ENCODE measurements at places on chromosomes 6 and 20.
A peak's percentile ranks its signal among the peaks of the same experiment; 100 is the strongest.

GRCh38 chr20:50745634-50746137 is 14.3 kb downstream of the PARD6B start:
- no peak for DNase-seq

DNA sequence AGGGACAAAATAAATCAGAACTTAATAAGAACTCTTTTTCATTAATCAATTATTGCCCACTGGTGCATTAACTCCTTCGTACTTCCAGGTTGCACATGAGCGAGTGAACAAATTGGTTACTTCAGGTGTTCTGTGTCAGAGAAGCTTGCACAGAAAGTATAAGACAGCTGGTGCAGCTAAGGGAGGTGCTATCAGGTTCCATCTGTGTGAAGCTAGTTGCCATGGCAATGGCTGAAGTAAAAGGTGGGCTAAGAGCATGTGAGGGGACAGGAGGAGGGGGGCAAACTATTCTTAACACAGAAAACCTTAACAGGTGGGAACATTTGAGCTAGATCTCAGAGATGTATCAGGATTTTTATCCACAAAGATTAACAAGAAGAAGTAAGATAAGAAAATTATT is 81.6 kb downstream of the MANEA start:
- no peak for DNase-seq

DNA sequence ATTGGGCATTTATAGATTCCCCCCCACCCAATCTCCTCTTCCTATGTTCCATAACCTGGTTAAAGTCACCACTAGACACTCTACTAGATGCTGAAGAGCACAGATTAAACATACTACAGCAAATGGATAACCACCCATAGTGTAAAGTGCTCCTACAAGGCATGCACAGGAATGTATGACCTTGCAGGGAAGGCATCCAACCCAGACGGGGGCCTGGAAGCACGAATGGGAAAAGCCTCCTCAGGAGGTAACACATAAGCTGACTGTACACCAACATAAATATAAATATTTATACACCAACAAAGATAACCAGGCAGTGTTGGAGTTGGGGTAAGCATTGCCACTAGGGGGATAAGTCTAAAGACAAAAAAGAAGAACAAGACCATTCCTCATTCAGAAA is 691.7 kb downstream of the GRIK2 start:
- no peak for DNase-seq

DNA sequence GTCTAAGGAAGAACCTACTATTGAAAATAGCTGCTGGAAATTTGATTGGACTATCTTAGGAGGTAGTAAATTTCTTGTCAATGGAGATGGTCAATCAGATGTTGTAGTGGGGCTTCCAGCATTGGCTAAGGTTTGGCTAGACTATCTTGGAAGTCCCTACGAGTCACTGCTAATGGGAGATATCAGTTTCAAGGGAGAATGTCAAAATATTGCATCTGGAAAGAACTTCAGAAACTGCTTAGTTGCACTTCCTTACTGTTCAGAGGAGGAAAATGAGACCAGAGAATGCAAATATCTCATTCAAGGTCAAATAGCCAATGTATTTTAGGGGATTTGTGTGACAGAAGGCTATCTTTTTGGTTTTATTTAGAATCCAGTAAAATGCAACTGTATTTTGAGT is 53.5 kb upstream of the CCN2 start:
- no peak for DNase-seq

GRCh38 chr20:56626367-56627121 is 2.6 kb upstream of the TFAP2C start:
- no peak for DNase-seq

DNA sequence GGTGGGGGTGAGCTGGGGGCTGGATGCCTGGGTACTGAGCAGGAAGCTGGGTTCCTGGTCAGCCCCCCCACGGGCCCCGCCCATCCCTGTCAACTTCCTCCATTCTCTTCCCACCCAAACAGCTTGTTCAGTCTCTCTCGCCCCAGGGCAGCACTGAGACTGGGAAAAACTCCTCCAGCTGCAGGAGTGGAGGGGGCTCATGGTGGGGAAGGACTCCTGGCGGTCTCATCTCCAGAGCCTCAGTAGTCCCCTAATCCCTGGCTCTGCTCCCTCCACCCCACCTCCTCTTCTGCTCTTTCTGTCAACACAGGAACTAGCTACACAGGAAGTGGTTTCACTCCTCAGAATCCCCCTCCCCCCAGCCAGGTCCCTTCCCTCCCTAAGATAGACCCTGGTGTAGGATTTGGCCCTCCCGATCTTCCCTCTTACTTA is at the start of gene GPSM3:
Gene GPSM3, minus strand, starts transcription at position 36 of the 432 bp plus-strand sequence. CDS start 130 bp downstream, outside the sequence.
- DNase-seq = no peak

DNA sequence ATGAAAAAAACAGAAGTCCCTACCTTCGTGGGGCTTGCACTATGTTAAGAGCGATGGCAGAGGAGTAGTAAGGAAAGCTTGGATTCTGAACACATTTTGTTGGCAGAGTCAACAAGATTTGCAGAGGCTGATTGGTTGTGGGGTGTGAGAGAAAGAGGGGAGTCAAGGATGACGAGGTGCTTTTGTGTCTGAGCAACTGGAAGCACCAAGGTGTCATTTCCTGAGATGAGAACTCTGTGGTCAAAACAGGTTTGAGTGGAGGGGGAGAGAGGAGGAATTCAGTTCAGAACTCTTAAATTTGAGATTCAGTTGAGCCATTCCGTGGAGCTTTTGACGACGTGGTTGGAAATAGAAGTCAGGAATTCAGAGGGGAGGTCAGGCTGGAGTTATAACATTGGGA is 3.5 kb downstream of the OCSTAMP start:
- DNase-seq = no peak

- no peak for DNase-seq
Measured at GRCh38 chr20:39538317-39538716, 576.2 kb downstream of the DHX35 start.

DNA sequence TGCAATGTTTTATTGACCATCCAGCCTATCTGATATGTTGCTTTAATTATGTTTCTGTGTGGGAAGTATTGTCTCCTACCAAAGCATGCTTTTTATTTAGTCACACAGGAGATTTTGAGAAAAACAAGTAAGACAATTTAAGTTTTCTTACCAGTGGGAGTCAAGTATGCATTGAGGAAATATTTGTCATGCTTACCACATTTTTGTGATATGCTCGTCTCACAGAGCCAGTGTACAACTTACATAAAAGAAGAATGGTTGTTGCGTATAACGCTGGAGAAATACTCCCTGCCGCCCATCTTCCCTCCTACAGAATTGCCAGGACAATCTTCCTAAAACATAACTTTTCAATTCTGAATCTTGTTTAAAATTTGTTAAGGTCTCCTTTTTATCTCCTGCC is 37.1 kb upstream of the FILIP1 start:
- no peak for DNase-seq

GRCh38 chr6:17729223-17730077 is 22.7 kb upstream of the NUP153 start:
- no peak for DNase-seq

GRCh38 chr20:41483553-41483930 is 116.9 kb upstream of the EMILIN3 start:
- DNase-seq = no peak

DNA sequence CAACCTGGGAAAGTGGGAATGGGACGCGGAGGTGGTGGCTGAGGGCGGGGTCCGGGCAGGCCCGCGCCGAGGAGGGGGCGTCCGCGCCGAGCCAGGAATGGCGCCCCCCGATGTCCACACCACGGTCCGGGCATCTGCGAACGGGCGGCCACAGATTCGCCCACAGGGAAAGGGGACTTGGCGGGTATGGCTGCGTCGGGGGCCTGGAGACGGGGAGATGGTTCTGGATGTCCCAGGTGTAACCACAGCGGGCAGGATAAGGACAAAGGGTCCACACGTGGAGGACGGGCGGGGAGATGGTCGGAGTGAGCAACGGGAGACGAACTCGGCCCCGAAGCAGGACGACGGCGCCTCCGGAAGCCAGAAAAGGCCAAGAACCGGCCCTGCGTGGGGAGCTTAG is 124.6 kb downstream of the WDR27 start:
- no peak for DNase-seq

GRCh38 chr20:4059606-4060005 is 44.2 kb upstream of the RNF24 start:
- no peak for DNase-seq

DNA sequence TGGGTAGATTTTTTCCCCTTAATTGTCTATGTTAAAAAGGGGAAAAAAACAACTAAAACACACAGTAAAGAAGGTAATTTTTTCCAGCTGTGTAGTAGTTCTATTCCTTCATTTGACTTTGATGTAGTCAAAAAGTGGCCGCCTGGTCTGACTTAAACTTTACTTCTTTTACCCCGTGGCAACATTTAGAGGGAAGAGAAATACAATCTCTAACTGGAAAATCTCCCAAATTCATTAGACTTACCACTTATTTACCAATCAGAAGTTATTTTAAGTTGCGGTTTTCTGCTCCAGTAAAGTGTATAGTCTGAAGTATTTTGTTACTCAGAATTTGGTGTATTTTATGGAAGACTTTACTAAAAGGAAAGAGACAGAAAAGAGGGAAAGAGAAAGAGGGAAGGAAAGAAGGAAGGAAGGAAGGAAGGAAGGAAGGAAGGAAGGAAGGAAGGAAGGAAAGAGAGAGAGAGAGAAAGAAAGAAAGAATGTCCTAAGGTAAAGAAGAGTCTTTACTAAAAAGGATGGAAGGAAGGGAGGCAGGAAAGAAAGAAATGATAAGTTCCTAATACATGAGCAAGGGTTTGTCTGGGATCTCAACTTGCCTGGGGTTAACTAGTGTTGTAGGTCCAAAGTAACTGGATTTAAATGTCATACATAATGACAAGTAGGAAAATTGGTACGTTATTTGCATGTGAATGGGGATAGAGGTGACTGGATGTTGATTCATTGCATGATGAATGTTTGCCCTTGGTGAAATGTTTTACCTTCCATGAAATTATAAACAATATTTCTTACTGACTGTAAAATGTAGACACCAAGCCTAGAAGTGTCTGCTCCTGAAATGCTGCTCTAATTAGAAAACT is 135.1 kb downstream of the SAMD5 start:
- DNase-seq = no peak

DNA sequence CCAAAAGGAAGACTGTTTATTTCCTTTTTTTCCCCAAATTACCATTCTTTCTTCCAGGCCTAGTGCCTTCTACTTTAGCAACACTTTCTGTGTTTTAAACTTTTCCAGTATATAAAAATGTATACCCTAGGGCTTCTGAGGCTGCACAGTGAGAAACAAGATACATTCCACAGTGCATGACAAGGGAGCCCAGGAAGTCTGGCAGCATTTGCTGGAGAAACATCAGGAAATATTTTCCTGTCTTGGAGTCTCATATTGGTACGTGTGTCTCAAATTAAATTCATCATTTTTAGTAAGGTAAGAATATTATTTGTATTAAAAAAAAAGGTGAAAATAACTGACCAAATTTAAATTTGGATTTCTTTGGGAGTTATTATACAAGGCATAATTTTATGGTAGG is 662.6 kb downstream of the RFPL4B start:
- DNase-seq = no peak

DNA sequence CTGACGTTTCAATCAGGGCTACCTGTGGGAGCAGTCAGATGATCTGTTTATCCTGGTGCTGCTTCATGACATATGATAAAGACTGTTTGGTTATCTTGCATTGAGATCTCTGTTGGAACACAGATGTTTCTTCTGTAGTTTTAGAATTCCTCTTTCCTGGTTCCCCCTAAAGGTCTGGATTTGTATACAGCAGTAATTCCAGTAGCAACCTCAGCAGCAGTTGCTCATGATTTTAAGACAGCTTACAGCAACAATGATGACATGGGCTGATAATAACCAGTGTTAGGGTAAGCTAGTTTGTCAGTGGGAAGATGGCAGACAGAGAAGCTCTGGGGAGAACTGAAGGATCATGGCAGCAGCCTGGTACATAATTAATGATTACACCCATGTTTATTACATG is 439.4 kb downstream of the PHF3 start:
- no peak for DNase-seq

DNA sequence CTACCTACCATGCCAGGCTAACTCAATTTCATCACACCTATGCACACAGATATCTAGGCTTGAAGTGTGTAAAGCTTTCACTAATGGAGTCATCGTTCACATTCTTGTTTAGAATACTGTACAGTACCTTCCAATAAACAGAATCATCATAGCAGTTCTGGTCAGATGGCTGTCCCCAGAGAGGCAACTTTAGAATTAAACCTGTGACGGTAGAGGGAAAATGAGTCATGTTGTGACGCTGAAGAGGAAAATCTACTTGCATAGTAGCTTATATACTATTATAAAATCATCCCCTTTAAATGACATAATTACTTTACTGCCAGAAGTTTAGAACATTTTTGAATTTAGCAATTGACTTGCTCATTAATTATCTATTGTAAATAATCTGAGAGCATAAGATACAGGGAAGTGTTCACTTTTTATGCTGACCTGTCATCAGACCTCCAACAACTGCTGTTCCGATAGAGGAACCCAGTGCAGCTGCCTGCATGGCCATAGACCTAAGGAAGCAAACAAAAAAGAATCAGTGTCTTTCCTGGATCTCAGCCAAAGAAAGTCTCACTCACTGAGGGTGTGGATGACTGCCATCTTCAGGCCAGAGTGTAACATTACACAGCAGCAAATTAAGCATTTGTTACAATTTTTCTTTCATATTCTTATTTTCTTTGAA is 29.8 kb downstream of the RHAG start:
- peak; percentile 8 for DNase-seq

DNA sequence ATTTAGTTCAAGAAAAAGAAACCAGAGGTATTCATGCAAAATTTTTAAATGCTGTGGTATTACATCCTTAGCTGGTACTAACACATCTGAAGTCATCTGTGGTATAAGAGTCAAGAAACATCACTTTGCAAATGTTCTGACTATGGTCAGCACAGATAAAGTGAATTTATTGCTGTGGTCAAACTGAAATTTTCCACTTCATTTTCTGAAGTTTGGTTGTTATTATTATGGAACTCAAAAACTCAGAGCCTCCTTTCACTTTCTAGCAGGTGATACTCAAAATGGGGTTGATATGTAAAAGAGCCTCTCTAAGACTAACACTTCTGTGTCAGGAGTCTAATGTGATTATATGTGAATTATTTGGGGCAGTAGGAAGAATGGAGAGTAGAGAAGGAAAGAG is 257.8 kb downstream of the RNGTT start:
- no peak for DNase-seq

DNA sequence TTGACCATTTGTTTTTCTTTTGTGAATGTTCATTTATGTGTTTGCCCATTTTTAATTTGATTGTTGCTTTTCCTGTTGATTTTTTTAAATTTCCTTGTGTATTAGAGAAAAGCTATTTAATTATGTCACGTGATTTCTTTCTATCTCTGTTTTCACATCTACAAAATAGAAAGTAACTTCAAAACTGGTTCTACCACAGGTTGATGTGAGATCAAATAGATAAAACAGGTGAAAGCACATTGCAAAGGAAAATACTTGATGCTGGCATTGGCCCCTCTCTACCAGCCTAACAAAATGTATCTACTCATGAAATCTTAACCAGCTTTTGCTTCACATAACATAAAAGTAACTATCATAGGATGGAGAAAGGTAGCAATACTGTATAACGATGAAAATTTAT is 129.2 kb downstream of the TMEM242 start:
- no peak for DNase-seq
